ENCODE measurements at places on chromosomes 6 and 20.

GRCh38 chr6:25793970-25794369 lies 37.9 kb downstream of the SLC17A1 start:
- DNase-seq, result no peak

- peak; percentile 84 for DNase-seq
These were observed 170.9 kb downstream of the SCP2D1 start for GRCh38 chr20:18984238-18985200.

DNA sequence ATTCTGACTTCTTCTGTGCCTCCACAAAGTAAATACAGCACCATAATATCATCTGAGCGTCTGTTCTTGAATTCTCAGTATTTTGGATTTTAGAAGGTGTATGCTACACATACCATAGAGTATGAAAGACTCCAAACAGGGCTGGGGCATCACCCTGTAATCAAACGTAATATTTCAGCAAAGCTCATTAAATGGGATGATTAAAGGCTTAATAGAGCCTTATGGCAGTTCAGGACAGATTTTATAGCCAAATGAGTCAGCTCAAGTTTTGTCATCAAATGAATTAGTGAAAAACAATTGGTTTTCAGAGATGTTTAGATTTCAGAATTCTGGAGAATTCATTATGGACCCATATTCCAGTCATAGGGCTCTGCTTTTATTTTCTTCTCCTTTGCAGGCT lies 68.9 kb downstream of the TULP4 start:
- DNase-seq, result no peak

DNA sequence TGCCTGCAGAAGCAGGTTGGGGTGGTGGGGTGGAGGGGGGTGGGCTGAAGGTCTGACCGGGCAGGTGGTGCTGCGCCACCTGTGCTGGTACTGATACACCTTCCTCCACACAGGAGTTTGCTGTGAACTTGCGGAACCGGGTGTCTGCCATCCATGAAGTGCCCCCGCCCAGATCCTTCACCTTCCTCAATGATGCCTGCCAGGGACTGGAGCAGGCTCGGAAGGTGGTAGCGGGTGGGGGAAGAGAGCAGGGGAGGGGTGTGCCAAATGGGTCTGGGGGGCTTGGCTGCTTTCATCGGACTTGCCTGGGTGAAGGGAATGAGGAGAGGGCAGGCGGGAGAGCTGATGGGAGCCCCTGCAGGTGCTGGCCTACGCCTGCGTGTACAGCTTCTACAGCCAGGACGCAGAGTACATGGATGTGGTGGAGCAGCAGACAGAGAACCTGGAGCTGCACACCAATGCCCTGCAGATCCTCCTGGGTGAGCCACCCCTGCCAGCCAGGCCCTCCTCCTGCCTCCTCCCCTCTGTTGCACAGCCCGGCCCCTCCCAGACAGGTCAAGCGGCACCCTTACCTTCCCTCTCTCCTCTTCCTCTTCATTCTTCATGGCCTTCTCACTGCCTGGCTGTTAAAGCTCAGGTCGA lies 6.7 kb downstream of the DNPH1 start:
- no peak for DNase-seq

DNA sequence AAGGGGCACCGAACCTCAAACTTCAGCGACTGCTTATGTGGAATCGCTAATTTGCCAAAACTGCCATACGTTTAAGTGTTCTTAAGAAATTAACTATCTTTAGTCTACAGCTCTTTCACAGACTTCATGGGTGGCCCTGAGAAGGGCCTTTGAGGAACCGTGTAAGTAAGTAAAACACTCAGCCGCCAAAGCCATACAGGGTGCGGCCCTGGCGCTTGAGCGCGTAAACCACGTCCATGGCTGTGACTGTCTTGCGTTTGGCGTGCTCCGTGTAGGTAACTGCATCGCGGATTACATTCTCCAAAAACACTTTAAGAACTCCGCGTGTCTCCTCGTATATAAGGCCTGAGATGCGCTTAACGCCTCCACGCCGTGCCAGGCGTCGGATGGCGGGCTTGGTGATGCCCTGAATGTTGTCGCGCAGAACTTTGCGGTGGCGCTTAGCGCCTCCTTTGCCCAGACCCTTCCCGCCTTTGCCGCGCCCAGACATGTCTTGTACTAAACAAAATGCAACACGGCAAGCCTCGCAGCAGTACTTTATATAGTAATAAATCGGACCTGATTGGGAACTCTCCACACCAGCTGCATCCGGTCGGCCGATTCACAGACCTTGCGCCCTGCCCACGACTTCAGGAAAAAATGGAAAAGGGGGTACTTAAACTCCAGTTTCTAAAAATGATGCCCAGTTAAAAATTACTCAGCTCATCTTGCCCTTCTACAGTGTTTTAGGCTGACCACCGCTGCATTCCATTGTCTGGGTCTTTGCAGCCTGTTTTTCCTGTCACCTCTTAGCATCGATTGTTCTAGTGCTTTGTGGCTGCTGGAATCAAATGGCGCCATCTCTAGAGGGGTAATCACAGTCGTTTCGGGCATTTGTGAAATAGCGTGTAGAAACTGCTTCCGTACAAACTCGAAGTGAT lies 38.9 kb downstream of the OR2B2 start:
- peak; percentile 95 for DNase-seq

DNA sequence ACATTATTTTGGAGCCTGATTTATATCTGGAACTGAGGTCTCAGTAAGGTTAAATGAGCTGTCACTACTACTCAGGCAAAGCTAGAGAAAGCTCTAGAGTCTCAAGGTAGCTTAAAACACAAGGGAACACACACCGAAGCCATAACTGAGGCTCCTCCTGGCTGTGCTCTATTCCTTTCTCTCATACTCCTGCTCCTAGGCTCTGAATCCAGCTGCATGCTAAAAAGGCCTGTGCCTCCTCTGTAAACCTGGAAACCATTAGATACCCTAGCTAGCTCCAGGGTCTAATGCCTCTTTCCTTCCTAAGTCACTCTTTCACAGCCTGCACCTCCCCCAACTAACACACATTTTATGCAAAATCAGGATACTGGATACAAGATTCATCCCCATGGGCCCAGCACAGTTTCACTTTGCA lies 17.1 kb downstream of the RIPOR2 start:
- DNase-seq, result no peak

DNA sequence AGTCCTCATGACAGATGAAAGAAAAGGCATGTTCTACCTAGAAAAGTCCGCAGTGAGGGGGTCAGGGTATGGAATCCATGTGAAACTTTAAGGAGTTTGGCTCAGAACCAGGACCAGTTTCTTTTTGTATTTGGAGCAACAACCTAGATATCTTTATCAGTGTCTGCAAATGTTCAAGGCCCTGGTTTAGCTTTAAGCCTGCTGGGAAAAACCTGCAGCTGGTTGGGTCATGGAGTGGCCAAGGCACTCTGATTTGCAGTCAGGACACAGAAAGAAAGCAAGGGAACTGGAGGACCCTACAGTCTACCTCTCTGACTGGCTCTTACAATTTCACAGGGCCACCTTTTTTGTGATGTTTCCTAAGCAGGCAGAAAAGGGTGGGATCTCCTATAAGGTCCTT lies 33.7 kb downstream of the GSTA2 start:
- DNase-seq, result no peak

GRCh38 chr20:63295422-63295821 lies 2.4 kb downstream of the COL20A1 start:
- DNase-seq, result no peak

GRCh38 chr6:31900917-31901414 lies 920 bp downstream of the ZBTB12 start:
- no peak for DNase-seq

DNA sequence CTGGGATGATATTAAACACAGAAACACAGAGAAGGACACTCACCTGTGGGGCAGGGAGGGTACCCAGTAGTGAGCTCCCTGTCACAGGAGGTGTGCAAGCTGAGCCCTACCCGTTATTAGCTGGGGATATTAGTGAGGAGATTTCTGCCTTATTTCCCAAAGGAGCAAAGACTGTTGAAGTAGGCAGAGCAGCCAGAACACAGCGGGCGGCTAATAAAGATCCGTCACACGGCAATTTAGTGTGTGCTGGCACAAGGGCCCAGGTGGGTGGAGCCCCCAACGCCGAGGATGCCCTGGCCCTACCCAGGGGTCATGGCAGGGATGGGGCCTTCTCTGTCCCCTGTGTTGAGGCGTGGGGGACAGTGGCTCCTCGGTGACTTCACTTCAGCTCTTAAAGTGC lies 8.3 kb downstream of the VSTM2L start:
- DNase-seq, result no peak

- DNase-seq, result no peak
These were observed 90.4 kb downstream of the MOXD1 start for GRCh38 chr6:132310921-132311320.

DNA sequence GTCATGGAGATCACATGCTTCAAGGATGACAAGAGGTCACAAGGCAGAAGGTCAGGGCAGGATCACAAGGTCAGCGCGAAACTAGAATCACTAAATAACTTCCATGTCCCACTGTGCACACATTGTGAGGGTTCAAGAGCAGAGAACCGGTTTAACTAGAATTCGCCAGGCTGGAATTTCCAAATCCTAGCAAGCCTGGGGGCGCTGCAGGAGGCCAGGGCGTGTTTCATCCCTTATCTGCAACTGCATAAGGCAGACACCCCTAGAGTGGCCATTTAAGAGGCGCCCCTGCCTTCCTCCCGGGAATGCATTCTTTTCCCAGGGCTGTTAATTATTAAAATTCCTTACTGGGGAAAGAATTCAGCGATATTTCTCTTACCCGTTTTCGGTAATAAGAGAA lies 40.2 kb upstream of the SLC22A1 start:
- DNase-seq, result no peak

DNA sequence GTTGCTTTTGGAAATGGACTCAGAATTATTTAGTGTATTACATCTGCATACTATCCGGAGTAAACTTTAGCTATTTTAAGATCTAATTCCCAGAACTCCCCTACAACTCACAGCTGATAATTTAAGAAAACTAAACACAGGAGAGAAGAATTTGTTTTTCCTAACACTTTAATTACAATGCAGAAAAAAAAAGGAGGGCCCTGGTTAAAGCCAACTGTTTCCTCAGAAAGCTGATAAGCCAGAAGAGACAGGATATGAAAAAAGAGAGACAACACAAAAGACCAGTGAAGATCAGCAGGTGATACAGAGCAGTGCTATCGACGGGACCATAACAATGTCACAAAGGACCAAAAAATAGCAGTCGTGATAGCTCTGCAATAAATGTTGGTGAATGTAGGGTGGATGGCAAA lies 5.8 kb downstream of the IFNGR1 start:
- DNase-seq, result no peak

DNA sequence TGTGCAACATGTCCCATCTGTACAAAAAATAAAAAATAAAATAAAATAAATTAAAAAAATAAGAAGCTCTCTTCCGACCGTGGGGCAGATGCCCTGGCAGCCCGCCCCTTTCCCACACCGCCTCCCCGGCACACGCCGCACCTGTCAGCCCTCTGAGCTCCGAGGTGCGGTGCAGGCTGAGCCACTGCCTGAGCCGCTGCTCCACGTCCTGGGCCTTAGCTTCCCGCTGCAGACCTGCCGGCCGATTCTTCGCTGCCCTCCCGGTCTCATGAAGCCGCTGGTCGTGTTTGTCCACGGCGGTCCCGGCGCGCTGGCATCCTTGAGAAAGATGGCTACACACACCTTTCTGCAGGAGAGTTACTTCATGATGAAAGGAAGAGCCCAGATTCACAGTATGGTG lies 10.7 kb upstream of the CLPSL2 start:
- DNase-seq, result no peak

DNA sequence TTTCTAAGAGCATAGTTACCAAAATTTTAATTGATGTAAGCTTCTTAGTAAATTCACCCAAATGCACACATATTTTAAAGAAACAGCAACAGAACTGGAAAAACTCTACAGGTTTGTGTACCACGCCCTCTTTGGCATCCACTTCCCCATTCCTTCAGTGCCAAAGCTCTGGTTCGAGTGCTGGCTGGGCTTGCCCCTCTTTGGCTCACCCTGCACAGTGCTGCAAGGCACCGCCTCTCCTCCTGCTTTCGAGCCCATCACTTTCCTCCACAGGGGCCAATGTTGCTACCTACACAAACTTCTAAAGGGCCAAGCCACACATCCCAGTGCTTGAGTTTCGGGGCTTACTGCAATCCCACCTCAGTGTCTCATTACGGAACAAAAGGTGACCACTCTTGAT lies 9.6 kb downstream of the LRP11 start:
- DNase-seq, result no peak

- DNase-seq, result no peak
These were observed 118.9 kb downstream of the BACH2 start for GRCh38 chr6:90177544-90178383.

- no peak for DNase-seq
These were observed 25.9 kb downstream of the KIZ start for GRCh38 chr20:21151791-21152190.

DNA sequence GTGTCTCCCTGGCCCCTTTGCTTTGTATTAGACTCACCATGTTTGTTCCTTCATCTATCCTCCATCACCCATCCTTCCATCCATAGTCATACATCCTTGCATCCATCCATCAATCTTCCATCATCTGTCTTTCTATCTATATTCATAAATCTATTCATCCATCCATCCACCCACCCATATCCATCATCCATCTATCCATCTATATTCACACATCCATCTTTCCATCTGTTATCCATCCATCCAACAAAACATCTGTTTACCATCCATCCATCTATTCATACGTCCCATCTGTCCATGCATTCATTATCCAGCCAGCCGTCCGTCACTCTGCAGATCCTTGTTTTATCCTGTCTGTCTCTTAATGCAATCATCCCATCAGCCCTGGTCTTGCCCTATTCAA lies 10.6 kb downstream of the DDR1 start:
- DNase-seq, result no peak

DNA sequence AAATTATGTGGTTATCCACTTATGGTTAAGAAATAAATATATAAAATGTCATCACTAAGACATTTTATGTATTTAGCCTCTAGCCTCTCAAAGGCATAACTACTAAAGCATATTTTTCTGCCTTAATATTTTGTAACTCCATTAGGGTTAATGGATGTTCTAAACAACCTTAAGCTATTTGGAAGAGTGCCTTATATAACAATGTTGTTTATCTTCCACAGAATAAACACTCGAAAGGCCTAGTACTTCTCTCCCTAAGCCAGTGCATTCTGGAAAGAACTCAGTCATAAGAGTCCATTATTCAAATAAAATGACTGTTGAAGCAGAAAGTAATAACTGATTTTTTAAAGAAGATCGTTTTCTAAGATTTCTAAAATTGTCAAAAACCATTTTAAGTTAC lies 15.0 kb upstream of the PRIM2 start:
- no peak for DNase-seq

- no peak for DNase-seq
These were observed 133.6 kb downstream of the LMBRD1 start for GRCh38 chr6:69663215-69663614.

GRCh38 chr6:98037571-98037970 lies 754.6 kb upstream of the MMS22L start:
- DNase-seq, result no peak

GRCh38 chr20:51034988-51035656 lies 12.2 kb upstream of the KCNG1 start:
- no peak for DNase-seq

DNA sequence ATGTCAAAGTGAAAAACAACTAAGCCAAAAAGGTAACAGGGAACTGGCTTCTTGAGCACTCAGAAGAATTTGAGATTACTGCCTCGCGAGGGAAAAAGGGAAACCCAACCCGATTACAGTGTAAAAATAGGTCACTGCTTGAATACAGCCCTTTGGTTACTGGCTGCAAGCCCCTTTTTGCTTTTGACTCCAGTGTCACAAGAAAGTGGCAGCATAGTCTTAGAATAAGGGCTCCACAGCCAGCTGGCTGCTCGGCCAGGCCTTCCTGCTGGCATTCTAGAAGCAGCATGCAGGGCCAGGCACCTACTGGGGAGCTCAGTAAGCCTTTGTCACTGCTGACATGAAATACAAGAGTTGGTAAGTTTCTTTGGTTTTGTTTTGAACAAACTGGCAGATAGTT lies 83.0 kb downstream of the ZHX3 start:
- DNase-seq, result no peak
